ENCODE measurements at places on chromosomes 2 and 18.

- DNase-seq: no peak
Observed at GRCh38 chr2:239893236-239893515, 132.0 kb downstream of the NDUFA10 start.

DNA sequence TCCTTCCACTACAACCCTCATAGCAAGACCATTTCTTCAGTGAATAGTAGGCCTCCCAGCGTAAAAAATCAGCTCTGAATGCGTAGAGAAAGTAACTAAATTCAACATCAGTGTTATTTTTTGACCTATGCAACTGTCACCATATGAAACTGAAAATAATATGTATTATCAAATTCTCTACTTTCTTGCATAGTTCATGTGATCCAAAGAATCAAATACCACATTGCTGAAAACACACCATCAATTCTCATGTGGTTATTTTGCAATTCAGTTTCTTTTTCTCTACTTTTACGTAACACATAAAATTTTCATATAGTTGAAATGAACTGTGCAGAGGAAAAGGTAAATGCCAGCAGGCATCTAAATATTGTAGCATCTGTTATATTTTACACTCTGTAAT is 208.5 kb upstream of the SPOPL start:
- DNase-seq: no peak

- no peak for DNase-seq
Observed at GRCh38 chr2:186486651-186487647, 889 bp downstream of the ZC3H15 start.

DNA sequence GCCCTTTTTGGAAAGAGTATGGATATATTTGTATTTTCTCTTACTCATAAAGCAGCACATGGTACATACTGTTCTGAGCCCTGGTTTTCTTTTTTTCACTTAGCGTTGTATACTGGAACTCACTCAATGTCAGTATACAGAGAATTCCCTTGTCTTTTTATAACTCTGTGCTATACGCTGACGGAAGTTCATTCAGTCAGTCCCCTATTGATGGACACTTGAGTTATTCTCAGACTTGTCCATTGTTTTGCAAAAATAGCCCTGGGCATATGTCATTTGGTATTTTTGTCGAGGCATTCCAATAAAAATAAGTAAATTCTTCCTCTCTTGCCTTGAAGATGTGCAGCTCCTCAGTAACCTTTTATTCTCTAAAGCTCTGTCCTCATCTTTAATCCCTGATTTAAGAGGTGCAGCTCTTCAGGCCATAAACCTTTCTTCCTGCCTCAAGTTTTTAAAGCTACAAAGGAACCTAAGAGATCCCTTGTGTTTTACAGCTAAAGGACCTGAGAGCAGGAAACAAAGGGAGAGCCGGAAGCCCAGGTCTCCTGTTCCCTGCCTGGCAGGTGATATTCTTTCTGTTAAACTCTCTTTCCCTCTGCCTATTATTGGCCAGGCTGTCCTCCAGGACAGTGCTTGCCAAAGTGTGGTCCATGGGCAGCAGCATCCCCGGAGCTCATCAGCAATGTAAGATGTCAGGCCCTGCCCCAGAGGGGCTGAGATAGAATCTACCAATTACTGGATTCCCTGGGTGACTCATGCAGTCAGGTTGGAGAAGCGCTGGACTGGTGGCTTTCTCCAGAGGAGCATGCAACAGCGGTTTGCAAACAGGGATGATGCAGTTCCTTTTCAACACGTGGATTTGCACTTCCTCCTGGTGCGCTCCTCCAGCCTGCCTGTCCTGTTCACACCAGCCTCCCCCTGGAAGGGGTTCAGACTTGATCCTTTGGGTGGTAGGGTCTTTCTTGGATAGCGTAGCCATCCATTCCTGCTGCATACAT is 158.0 kb downstream of the NEDD4L start:
- no peak for DNase-seq

DNA sequence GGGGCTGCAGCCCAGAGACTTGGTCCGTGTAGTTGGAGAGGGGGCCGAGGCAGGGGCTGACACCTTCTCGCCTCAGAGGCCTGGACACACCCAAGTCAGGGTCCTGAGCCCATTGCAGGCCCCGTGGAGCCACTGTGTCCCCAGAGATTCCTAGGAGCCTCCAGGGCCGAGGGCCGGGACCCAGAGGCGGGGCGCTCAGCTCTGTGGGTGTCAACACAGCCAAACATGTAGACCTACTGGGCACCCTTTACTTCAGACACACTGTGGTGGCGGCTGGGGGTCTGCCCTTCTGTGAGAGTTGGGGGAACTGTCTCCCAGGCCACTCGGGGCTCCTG is 459 bp upstream of the ESPNL start:
- no peak for DNase-seq

DNA sequence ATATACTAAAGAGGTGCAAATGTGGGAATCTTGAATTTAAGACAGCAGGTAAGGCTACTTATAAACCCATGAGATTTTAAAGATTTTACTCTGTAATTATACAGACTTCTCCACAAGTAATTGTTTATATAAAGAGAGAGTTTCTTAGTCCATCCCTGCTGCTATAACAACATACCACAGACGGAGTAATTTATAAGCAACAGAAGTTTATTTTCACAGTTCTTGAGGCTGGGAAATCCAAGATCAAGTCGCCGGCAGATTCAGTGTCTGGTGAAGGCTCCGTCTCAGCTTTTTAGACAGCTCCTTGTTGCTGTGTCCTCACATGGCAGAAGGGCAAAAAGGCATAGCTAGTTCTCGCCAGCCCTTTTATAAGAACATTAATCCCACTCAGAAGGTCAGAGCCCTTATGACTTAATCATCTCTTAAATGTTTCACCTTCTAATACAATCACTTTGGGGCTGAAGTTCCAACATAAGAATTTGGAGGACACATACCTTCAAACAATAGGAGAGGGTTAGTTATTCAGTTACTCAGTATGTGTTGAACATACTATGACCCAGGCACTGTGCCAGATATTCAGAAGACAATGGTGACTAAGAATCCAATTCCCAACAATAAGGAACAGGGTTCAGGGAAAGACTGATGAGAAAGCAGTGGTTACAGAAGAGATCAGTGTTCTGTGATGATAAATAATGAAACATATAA is 466.0 kb downstream of the RIT2 start:
- no peak for DNase-seq

DNA sequence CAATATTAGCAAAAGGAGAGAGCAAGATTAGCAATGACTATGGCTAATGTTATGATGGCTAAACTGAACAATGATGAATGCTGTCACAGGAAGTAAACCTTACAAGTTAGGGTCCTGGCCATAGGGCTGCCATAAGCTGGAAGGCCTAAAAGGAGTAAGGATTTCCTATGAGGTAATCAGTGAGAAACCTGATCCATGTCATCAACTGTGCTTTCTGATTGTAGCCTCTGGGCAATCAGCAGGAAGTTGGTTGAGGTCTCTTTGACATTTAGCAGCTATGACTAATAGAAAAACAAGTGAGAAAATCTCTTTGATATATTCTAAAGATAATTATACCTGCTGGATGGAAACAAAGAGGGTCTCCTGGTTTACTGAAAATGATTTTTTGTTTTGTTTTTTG is 193.0 kb downstream of the RAB3GAP1 start:
- DNase-seq: peak; percentile 42

DNA sequence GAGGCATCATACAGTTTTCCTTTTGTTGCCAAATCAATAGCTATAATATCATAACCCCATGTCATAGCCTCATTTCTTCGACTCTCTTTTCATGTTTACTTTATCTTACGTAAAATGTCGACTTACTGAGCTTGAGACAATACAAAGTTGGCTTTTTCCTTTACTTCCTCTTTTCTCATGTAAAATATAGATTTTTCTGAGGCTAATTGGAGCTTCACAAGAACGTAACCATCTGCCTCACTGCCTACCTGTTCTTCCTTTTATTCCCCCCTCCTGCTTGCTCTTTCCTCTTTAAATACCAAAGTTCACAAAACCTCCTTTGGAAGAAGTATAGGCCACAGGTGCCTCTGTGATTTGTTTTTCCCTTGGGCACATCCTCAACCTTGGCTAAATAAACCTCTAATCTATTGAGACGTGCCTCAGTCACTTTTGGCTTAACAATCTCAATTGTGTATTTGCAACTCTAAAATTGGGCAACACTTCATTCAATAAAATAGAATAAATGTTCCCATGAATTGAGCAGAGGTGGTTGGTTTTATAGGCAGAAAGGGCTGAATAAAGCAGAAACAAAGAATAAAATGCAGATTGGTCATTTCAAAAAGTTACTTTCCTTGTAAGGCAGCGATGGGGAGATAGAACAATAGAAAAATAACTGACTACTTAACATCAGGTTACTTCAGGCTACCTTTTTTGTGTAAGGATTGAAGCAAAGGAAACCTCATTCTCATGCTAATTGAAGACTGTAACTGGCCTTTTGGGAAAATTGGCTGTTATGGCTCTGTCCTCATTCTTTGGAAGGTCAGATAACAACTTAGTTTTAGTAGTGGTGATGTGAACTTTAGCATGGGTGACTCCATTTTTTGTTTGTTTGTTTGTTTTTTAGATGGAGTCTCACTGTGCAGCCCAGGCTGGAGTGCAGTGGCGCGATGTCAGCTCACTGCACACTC is 21.3 kb downstream of the COMMD1 start:
- DNase-seq: no peak

- DNase-seq: peak; percentile 57
Observed at GRCh38 chr2:96801005-96801785, 14.9 kb upstream of the CNNM3 start.

GRCh38 chr2:113602869-113603466 is 24.1 kb upstream of the RABL2A start:
- DNase-seq: no peak

- no peak for DNase-seq
Observed at GRCh38 chr2:120348134-120348736, 2.3 kb downstream of the INHBB start.

DNA sequence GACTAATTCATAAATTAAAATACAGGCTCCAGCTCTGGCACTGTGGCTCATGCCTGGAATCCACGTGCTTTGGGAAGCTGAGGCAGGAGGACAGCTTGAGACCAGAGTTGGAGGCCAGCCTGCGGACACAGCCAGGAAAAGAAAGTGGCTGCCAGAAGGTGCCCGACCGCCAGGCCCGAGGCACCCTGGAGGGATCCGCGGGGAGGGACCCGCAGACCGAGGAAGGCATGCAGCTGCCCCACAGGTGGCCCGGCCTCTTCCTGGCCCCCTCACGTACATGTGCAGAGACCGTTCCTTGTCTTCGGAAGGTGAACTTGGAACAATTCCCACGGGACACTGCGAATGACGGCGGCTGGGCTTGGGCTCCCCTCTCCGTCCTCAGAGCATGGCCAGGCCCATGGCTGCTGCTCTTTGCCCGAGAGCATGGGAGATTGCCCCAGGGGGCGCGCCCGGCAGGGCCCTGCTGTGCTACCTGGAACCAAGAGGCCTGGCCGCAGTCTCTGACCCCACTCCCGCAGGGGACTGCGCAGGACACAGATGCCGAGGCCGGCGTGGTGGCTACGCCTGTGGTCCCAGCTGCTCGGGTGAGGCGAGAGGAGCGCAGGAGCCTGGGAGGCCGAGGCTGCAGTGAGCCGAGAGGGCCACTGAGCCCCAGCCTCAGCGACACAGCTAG is 55.6 kb upstream of the IMP4 start:
- no peak for DNase-seq

Data from T-helper 2 cell treated with Interferon-gamma antibody and Interleukin-4, amounts not matched to agents 5 μg/mL and 100 μg/mL, for 36 hours (primary cell).